ENCODE measurements at places on chromosomes 12 and 14.

- DNase-seq: no peak
Observed at GRCh38 chr12:117148642-117149041, 41.6 kb downstream of the FBXO21 start.

DNA sequence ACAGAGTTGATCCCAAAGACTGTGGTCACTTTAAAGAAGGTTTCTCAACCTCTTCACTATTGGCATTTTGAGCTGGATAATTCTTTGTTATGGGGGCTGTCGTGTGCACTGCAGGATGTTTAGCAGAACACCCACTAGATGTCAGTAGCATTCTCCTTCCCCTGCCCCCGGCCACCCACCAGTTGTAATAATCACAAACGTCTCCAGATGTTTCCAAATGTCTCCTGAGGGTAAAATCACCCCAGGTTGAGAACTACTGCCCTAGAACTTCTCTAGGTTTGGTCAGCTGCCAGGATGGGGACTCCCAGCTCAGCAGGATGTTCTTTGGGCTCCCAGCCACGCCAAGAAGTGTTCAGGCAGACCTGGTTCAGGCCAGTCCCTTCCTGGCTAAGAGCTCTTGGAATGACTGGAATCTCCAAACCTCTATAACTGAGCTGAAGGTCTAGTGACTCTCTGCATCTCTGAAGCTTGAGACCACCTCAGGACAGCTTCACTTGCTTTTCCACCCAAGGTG, 12.5 kb upstream of the AJUBA start:
- DNase-seq: peak; percentile 40

GRCh38 chr14:75513911-75514672, 8.2 kb upstream of the BATF start:
- DNase-seq: no peak

- peak; percentile 81 for DNase-seq
Observed at GRCh38 chr14:77099425-77100167, 1.5 kb downstream of the CIPC start.

- no peak for DNase-seq
Observed at GRCh38 chr12:113740699-113741098, 225.4 kb downstream of the RBM19 start.

- DNase-seq: no peak
Observed at GRCh38 chr12:46669720-46670119, 156.1 kb downstream of the SLC38A4 start.

DNA sequence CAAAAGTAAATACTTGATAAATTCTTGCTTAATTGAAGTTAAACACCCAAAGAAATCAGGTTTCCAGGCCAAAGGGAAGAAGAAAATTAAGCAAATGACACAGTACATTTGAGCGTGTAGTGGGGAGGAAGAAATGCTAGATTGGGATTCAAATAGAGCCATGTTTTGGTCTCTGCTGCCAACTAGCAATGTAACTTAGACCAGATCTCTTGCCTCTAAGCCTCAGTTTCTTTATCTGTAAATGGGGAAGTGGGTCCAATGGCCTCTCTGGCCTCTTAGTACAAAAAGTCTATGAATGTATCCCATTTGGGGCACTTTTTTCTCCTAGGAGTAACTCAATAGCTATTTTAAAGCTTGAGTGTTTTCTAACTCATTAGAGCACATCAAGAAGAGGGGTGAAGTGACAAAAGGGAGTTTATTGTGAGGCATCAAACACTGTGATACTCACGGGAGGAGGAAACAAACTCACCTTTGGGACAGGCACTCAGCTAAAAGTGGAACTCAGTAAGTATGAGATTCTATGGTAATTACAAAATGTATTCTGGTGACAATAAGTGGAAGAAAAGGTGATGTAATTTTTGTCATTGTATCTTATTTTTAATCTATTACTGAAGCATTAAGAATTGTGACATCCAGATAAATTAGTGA, 55.8 kb downstream of the DAD1 start:
- no peak for DNase-seq

GRCh38 chr14:31118892-31119291, 88.7 kb downstream of the HECTD1 start:
- peak; percentile 12 for DNase-seq

DNA sequence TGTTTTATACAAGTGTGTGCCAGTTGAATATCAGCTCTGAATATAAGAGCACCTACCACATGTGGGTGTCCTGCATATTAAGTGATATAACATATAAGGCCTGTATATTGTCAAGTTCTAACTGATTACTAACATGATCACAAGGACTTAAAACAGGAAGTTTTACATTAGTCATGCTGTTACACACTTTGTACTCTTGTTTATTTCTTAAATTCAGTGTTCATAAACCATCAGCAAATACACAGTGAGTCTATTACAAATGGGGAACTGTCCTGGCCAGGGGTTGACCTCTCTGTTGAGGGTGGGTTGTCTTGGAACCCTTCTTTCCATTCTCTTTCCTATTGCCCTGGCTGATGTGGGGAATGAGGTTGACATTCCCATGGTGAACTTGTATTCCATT, 19.1 kb downstream of the HELB start:
- DNase-seq: peak; percentile 36

- peak; percentile 47 for DNase-seq
Observed at GRCh38 chr14:39102265-39102968, 618 bp downstream of the SEC23A start.

DNA sequence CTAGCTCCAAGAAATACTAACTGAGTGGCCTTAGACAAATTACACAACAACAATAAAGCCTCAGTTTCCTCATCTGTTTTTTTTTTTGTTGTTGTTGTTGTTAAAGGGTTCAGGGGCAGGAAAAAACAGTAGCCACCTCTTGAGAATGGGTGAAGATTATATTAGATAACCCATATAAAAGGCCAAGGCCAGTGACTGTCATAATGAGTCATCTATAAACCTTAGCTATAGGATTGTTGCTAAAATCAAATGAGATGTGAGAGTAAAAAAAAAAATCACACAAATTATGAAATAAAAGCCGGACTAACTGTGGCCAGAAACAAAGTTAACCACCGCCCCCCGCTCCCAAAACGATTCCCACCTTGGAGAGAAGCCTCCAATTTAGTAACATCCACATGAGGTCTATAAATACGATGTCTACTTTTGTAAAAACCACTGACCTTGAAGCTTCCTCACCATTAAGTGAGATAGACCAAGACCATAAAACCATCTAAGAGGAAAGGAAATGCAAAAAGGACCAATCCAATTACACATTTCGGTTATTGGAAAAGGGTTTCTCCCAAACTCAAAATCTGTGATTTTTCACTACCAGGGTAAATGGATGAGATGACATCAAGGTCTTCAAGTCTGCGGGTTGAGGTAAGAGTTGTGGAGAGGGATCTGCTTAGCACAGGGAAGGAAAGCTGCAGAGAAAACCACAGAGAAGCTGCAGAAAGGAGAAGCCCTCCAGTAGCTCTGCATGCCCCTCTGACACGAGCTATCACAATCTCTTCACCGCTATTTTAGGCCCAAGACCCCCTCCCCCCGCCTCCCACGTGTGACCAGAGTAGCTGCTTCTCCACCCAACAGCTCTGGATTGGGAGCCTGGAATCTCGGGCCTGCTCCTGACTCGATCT, 1.0 kb downstream of the NAA25 start:
- no peak for DNase-seq

DNA sequence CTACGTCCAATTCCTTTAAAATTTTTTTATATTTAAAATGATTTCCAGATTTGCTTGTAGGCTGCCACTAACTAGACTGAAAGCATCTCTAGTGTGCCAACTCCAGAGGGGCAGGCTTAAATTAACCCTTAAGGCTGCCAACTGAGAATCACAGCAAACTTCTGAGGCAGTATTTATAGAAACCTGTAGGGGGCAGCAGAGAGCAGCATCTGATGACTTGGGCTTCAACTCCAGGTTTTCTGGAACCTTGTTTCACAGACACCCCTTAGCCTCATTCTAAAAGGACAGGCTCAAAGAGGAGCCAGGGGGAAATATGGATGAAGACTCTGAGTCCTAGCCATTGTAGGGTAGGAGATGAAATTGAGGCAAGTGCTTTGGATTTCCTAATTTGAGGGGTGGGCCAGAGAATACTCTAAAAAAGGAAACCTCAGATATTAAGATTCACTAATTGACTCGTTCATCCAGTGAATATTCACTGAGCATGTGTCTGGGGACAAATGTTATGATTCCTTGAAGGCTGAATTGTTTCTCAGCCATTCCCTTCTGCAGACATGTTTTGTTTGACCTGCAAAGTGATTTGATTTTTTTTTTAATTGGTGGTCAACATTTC, 63.3 kb upstream of the HSPB8 start:
- DNase-seq: no peak

- no peak for DNase-seq
Observed at GRCh38 chr14:31207287-31207754, 272 bp downstream of the HECTD1 start.

- no peak for DNase-seq
Observed at GRCh38 chr12:19938031-19938430, 430.3 kb upstream of the PDE3A start.

- no peak for DNase-seq
Observed at GRCh38 chr12:31655208-31655607, 4.3 kb upstream of the ETFBKMT start.

DNA sequence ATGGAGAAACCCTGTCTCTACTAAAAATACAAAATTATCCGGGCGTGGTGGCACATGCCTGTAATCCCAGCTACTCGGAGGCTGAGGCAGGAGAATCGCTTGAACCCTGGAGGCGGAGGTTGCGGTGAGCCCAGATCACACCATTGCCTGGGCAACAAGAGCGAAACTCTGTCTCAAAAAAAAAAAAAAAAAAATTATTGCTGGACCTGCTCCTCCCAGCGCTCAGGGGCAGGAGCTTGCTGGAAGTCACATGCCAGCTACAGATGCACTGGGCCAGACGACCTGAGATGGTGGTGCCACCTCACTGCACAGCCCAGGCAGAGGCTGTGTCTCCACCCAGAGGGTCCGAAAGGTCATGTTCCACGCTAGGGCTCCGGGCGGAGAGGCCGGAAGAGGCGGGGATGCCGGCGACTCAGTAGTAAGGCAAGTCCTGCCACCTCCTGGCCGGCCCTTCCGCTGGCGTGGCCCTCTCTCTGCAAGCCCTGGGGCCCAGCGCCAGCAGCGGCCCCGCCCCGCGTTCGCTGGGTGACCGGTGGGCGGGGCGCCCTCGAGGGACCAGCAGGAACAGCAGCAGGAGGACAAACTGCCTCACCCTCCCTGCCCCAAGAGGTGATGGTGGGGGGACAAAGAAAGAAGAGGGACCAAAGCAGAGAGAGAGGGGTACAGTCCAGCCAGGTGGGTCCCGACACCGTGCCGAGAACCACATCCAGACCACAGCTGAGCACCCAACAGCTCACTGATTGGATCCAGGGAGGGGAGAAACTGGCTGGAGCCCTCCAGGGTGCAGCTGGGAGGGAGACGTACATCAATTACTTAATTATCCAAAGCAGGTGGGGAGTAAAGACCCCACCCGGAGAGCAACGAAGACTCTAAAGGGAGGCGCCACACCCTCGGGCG, 3.6 kb upstream of the RHOF start:
- peak; percentile 87 for DNase-seq

- DNase-seq: no peak
Observed at GRCh38 chr12:26156201-26156871, 31.5 kb upstream of the BHLHE41 start.

All from iris pigment epithelial cell (primary cell).